Stomach (tissue), 19 donors: ENCODE measurements at places on chromosomes 5 and 9. TPM values are rescaled to one million over a fixed set of nuclear protein-coding genes. Genes with fewer than 3 reads are reported as not detected.

PLPP7 gene
- not detected for total RNA-seq

TRPM3 gene
- 2.3 TPM for total RNA-seq

- peak; percentile 67 for DNase-seq
- no peaks in the 10 kb centered on the region for H3K27me3 ChIP-seq
- H3K36me3 ChIP-seq, result no peaks in the 10 kb centered on the region
- H3K4me3 ChIP-seq, result no peak overlapping the region
- peaks cover 74% of the 10 kb centered on the region for H3K4me1 ChIP-seq
Measured at GRCh38 chr9:87557996-87558395, 60.3 kb downstream of the DAPK1 start.

DNA sequence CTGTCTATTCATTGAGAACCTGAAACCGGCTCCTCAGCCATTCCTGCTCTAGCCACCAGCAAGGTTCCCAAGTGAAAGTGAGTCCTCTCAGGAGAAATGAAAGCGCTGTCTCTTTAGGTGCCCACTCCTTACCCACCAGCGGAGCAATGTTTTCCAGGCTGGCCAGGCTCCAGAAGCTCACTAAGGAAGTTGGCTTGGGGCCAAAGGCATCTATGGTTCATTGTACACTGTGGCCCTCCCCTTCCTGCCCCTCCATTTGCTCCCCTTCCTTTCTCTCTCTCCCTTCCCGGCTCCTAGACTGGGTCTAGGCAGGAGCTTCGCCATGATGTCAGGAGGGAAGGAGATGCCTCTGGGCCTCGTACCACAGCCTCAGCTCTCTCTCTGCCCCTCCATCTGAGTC is 1.1 kb upstream of the GABRP start:
- peaks cover 21% of the 10 kb centered on the region for H3K4me1 ChIP-seq
- DNase-seq, result peak; percentile 56
- no peaks in the 10 kb centered on the region for H3K36me3 ChIP-seq
- peak overlapping the region; percentile 48 for H3K27ac ChIP-seq
- H3K27me3 ChIP-seq, result no peaks in the 10 kb centered on the region
- no peak overlapping the region for H3K4me3 ChIP-seq

DMGDH gene
- 3.5 TPM for total RNA-seq
